CD4-positive, alpha-beta T cell treated with Interleukin-15 for 1 hour (primary cell): ENCODE measurements at places on chromosomes 11 and 22.

GRCh38 chr22:36781656-36782627 lies 6.0 kb upstream of the IFT27 start:
- peak; percentile 83 for DNase-seq

- no peak for DNase-seq
Measured at GRCh38 chr11:45560155-45560912, 105.1 kb downstream of the CHST1 start.

DNA sequence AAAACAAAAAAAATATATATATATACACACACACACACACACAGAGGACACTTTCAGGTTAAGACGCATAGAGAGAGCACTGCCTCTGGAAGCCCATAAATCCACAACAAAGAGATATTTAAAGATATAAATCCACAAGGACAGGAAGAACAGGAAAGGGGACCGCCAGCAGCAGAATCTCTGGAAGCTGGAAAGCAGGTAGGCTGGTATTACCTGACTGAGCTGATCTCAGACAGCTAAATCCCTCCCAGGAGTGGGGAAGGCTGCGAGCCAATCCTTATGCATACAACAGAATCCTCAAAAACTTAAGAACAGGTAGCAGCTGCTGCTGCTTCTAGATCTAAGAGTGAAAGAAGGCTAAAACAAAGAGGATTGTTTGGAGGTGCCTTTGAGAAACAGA lies 1.8 kb upstream of the MCAT start:
- DNase-seq = no peak

- no peak for DNase-seq
Measured at GRCh38 chr11:116842909-116843308, 5.5 kb upstream of the APOA1 start.

- DNase-seq = peak; percentile 39
Measured at GRCh38 chr11:61356706-61357105, 5.0 kb downstream of the CYB561A3 start.

GRCh38 chr11:2446590-2447252 lies 1.9 kb downstream of the KCNQ1 start:
- DNase-seq = peak; percentile 40

DNA sequence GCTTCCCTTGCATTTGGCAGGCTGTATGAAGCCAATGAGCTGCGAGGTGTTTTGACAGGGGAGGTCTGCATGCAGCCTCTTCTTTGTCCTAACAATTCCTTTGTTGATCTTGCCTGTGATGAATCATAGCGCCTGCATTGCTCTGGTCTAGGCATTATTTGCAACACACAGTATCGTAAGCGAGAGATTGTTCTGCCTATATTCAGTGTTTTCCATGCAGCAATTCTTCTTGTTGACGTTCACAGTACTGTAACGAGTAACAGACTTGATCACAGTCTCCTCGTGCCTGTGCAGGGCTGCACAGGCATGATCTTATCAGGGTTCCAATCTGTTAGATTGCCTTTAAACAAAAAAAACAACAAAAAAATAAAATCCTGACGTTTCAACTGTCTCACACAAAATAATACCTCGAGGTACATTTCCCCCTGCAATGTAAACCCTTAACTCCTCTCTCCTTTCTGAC lies 13.9 kb upstream of the ADSL start:
- no peak for DNase-seq

DNA sequence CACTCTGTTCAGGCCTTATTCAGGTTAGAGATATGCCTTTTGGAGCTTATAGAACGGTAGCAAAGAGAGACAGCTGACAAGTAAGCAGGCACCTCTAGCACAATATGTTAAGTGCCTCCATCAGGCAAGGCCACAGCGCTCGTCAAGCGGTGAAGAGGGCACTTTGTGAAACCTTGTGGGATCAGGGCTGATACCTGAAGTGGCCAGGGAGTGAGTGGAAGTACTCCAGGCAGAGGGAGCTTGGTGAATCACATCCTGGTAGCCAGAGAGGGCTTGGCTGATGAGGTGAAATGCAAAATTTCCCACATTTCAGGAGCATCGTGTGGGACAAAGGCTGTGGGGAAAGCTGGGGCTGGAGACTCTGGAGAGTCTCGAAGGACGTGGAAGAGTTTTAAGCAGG lies 87.4 kb downstream of the PKNOX2 start:
- DNase-seq = no peak

DNA sequence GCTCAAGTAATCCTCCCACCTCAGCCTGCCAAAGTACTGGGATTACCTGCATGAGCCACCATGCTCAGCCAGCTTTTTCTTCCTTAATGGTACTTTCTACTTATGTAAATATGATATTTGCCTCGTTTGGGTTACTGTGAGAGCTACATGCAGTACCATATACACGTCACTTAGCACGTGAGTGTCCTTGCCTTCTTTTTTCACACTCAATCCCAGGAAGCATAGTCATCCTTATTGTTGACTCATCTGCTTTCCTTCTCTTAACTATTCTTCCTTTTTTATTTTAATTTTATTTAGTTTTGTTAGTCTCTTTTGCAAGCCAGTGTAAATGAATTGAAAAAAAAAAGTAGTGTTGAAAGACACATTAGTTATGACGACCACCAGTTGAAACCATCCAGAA lies 205.9 kb downstream of the HIPK3 start:
- no peak for DNase-seq

DNA sequence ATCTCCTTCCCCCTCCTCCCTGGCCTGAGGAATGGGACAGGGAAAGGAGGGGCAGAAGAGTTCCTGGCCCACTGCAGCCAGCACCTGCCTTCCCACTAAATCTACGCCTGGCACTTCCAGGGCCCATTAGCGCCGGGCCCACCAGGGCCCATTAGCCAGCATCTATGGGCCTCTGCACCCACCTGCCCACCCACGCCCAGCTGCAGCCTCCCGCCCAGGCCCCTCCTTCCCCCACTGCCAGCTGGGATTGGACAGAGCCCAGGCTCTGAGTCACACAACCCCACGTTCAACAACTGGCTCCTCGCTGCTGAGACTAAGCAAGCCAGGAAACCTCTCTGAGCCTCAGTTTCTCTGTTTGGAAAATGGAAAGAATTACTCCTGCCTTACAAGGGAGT lies 48.7 kb downstream of the CYTH4 start:
- no peak for DNase-seq

DNA sequence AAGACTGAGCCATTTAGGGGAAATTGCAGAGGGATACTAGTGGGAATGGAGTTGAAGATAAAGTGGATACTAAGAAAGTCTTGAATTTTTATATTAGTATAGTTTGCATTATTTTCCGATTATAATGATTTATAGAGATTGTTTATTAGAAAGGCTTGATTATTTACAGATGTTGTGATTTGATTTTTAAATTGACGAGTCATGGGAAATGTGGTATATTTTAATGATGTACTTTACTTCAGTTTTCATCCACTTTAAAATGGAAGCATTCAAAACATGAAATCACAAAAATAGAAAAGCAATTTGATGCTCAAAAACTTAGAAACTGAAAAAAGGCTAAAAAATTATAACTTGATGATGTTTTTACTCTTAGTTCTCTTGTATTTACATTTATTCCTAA lies 21.2 kb downstream of the USP47 start:
- no peak for DNase-seq

- no peak for DNase-seq
Measured at GRCh38 chr11:73662445-73663157, 16.2 kb downstream of the PLEKHB1 start.

GRCh38 chr11:12966002-12966401 lies 43.1 kb upstream of the RASSF10 start:
- no peak for DNase-seq

DNA sequence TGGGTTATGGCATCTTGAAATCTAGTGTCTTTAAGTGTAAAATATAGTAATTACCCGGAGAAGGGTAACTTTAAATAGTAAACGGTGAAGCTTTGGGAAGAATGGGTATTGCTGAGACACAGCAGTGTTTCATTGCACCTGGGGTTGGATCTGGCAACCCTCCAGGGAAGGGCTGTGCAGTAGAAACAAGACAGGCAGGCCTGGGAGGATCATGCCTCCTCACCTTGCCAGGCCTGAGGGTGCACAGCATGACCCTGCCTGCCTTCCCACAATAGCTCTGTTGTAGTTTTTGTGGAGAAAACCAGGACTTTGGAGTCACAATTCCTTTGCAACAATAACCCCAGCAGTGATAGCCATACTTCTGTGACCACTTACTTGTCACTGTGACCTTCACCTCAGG lies 64.6 kb upstream of the ADSL start:
- no peak for DNase-seq

DNA sequence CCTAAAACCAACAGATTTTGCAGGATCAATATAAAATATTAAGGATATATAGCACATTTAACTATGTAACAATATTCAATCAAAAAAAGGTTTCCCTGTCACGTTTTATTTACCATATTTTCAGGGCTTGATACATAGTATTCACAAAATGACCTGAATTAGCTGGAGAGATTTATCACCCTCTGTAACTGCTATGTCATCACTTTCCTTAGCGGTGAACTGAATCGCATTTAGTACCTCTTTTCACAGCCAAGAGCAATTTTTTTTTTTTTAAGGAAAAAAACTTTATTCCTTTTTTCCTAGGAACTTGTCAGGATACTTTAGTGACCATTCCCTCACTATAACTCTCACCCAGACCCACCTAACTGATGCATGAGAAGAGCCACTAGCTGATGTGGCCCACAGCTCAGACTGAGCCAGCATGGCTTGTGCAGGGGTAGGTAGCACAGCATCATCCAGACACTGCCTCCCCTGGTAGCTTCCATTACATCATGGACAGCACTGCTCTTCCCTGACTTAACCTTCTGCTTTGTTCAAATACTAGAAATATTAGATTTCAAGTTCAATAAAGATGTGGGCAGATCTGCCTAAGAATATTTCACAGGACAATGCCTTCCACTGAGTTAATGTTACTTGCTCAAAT lies 17.0 kb upstream of the GPR83 start:
- DNase-seq = no peak

DNA sequence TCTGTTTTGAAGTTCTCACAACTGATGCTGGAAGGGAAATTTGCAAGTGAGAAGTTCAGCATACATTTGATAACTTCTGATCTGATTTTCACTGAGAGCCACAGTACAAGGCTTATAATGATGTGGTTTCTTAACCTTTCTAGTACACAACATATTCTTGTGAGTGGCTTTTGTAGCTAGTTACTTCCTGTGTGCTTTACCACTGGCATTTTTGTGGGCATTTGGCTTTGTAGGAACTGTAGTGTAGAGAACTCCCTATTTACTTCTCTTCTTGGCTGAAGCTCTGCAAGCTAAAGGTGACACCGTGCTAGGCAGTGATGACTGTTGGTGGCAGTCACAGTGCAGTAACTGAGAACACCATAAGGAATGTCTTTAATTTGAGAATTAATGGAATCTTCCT lies 14.9 kb downstream of the USP47 start:
- DNase-seq = no peak

DNA sequence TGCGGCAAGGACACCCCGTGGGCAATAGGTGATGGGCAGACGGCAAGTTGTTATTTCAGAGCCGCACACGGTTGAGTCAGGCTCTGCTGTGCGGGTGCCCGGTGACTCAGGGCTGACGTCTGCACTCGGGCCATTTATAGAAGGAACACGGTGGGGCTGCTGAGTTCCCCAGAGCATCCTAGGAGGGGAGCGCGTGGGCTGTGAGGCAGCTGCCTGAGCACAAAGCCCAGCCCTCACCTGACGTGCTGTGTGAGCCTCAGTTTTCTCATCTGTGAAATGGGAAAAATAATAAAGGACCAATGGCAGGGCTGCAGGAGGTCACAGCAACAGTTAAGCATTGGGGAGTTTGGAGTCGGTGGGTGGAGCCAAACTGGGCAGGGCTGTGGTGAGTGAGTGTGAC lies 11.3 kb upstream of the RHOD start:
- DNase-seq = no peak

- no peak for DNase-seq
Measured at GRCh38 chr11:46597155-46597554, 3.3 kb upstream of the AMBRA1 start.

DNA sequence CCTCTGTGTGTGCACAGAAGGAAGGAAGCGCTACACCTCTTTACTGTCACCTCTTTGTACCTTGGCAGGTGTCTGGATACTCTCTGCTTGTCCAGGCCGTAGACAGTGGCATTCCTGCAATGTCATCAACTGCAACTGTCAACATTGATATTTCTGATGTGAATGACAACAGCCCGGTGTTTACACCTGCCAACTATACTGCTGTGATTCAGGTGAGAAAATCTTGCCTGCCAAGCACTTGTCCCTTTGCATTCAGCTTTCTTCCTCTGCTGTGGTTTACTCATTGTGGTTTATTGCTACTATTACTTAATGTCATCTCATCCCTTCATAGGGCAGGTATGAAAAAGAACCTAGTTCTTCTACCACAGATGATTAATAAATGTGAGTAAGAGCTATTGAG lies 131.9 kb upstream of the MTNR1B start:
- no peak for DNase-seq

- DNase-seq = no peak
Measured at GRCh38 chr11:111454561-111455192, 57.5 kb downstream of the BTG4 start.

DNA sequence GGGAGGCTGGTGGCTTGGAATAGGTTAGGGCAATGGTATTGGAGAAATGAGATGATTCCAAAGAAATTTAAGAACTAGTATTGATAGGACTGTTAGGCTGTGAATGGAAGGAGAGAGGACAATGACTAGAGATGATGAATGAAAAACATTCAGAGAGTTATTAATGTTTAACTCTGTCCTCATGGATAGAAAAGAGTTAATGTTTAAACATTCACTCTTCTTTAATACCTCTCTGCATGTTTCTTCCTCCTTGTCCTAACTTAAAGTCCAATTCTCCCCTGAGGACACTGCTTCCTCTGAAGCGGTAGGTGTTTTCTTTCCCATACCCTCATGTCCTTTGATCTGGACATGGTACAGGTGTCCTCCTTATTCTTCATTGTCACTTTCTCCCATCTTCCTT lies 13.4 kb downstream of the CHEK1 start:
- DNase-seq = no peak

- no peak for DNase-seq
Measured at GRCh38 chr11:61627850-61628661, 47.2 kb upstream of the SYT7 start.

- DNase-seq = no peak
Measured at GRCh38 chr11:3226846-3227567, 5.2 kb downstream of the MRGPRE start.

GRCh38 chr11:848380-848931 lies 5.8 kb downstream of the TSPAN4 start:
- DNase-seq = peak; percentile 60
